ENCODE measurements at places on chromosomes 12 and 14.

DNA sequence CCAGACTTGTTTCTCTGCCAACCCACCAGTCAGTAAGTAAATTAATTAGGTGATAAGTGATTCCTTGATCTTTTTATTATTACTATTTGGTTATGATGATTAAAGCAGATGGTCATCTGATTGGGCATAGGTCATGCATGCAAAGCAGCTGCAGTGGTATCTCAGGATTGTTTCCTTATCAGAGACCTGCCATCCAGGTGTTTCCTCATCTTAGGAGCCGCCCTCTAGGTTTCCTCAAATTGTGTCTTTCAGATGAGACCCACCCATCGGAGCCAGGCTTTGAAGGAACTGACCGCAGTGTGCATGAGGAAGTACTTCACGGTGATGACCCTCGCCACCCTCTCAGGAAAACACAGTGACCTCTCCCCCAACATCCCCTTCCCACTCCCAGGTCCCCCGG is 63.3 kb downstream of the ZFP36L1 start:
- DNase-seq, result no peak

GRCh38 chr14:94906991-94907587 is 137.2 kb upstream of the GSC start:
- DNase-seq, result no peak

DNA sequence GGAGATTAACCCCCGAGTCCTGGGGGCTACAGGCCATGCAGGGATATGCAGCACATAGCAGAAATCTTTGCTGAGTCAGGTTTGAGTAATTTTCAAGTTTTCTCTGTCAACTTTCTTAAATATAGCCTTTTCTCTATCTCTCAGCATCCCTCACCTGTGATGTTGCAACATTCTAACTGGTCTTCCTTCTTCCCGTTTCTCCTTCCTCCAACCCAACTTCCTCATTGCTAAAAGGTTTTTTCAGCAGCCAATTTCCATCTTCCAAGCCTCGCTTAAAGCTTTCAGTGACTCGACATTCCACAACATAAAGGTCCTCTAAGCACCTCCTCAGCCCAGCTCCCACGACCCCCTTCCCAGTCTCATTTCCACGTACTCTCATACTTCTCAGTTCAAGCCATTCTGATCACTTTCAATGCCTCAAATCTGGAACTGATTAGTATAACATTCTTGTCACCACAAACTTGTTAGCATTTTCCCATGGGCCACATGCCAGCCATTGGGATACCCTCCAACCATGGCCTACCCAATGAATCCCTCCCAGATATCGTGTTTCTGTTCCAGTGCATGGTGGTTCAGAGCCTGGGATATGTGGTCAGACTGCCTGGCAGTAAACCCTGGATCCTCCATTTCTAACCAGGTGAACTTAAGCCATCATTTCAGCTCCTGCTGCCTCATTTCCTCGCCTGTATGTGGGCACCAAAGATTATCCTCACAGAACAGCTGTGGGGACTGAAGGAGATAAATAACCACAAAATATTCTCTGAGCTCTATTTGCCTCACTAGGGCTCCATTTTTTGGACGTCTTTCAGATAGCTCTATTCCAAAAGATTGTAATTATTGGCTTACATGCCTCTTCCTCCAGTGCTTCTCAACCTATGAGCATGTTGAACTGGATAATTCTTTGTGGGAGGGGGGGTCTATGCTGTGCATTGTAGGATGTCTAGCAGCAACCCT is 65.8 kb downstream of the KCNK10 start:
- DNase-seq, result no peak

- no peak for DNase-seq
These were observed 138.9 kb downstream of the HMGA2 start for GRCh38 chr12:65962921-65963861.

DNA sequence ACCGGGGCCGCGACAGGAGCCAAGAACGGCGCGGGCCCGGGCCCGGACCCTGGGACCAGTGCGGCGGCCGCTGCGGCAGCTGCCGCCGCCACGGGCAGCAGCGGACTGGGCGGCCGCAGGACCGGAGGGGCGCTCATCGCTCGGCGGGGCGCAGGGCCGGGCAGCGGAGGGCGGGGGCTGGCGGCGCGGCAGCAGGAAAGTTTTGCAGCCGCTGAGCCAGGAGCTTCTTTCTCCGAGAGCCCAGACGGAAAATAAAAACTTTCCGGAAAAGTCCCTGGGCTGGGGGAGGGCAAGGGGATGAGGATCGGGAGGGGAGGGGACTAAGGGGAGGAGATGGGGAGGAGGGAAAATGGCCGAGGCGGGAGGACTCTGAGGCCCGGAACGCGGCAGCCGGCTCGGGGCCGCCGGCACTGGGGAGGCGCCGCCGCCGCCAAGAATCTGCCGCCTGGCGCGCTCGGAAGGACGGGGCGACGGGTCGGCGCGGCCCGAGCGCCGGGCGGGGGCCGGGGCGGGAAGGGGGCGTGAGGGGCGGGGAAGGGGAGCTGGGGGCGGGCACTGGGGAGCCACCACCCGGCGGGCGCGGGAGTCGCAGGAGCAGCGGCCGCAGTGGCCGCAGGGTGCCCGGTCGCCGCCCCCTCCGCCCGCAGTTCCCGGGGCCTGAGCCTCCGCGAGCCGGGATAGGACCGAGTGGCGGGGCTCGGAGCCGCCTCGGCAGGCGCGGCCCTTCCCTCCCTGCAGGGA is at the start of gene PRKD1:
TSS of gene PRKD1 (minus strand) at position 472 of the 741 bp plus-strand sequence.
- no peak for DNase-seq

GRCh38 chr14:50230401-50230700 is 1.0 kb downstream of the SOS2 start:
- no peak for DNase-seq

DNA sequence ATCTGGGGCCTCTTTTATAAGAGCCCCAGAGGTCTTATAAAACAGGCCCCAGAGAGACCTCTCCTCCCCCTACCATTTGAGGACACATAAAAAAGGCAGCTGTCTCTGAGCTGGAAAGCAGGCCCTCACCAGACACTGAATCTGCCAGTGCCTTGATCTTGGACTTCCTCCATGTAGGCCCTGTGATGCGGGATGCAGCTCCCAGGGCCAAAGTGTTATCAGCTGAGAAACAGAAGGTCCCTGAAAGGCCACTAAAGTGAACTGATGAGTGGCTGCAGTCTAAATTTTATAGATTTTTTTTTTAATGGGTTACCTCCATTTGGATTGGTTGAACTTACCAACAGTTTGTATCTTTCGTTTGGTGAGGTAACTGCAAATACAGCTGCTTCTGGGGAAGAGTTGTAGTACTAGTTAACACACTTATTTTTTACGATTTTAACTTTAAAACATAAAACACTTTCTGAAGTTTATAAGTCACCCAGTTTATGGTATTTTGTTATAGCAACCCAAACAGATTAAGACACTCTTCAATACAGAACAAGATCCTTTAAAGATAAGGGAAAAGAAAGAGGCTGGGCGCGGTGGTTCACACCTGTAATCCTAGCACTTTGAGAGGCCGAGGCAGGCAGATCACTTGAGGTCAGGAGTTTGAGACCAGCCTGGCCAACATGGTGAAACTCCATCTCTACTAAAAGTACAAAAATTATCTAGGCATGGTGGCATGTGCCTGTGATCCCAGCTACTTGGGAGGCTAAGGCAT is 5.6 kb upstream of the GUCY2C start:
- DNase-seq, result no peak

- DNase-seq, result no peak
These were observed 345.8 kb downstream of the ALG10 start for GRCh38 chr12:34368079-34368478.

Data from activated gamma-delta T cell treated with Interleukin-2 at 50 U/mL for 16 hours (primary cell).